ENCODE measurements at places on chromosomes 13 and 19. TPM values are rescaled to one million over a fixed set of nuclear protein-coding genes. Genes with fewer than 3 reads are reported as not detected.

Gene F7
- 2.6 TPM for polyA plus RNA-seq

DNA sequence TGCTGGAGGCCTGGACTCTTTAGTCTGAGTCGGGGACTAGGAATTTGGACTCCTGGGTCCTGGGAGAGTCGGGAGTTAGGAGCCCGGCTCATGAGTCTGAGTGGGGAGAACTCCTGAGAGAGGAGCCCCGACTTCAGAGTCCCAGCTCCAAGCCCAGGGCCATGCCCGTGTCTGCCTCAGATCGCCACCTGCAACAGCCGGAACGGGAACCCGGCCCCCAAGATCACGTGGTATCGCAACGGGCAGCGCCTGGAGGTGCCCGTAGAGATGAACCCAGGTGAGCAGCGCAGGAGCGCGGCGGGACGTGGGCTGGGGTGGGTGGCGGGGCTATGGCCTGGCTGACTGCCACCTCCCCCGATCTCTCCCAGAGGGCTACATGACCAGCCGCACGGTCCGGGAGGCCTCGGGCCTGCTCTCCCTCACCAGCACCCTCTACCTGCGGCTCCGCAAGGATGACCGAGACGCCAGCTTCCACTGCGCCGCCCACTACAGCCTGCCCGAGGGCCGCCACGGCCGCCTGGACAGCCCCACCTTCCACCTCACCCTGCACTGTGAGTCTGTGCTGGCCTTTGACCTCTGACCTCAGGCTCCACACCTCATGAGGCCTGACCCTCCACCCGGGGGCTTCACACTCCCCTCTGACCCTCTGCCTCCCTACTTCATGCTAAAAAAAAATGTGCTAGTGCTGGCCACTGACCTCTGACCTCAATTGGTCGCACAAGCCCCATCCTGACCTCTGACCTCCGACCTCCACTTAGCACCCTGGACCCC is 4.4 kb downstream of the BCAM start:
- no peak for DNase-seq

DNA sequence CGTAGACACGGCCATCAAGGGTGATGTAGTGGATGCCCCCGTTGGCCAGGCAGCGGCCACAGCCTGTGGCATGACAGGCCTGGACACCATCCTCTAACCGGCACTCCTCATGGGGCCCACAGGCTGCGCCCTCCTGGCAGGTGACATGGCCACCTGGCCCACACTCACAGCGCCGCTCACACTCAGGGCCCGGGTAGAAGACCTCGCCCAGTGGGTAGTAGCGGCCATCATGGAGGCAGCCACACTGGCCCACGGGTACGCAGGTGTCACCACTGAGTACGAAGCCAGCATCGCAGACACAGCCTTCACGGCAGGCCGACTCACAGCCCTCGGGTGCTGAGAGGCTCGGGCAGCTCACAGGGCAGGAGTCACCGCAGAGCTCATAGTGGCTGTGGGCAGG is 27.2 kb upstream of the FBL start:
- no peak for DNase-seq

GRCh38 chr13:114035583-114036531 is 62.0 kb upstream of the C13orf46 start:
- DNase-seq: no peak

Gene TUBA3C
- not detected for polyA plus RNA-seq

DNA sequence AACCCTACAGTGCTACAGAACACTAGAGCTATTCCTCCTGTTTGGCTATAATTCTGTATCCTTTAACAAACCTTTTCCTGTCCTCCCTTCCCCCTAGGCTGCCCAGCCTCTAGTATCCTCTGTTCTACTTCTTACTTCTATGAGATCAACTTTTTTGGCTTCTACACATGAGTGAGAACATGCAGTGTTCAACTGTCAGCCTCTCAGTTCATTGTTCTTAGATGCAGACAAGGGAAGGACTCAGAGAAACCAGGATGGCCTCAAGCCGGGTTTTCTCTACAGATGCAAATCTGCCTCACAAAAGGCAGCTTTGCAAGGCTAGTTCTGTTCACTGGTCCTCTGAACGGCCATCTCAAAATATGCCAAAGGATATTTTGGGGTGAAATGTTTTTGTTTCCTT is 18.4 kb downstream of the AMER2 start:
- no peak for DNase-seq

DNA sequence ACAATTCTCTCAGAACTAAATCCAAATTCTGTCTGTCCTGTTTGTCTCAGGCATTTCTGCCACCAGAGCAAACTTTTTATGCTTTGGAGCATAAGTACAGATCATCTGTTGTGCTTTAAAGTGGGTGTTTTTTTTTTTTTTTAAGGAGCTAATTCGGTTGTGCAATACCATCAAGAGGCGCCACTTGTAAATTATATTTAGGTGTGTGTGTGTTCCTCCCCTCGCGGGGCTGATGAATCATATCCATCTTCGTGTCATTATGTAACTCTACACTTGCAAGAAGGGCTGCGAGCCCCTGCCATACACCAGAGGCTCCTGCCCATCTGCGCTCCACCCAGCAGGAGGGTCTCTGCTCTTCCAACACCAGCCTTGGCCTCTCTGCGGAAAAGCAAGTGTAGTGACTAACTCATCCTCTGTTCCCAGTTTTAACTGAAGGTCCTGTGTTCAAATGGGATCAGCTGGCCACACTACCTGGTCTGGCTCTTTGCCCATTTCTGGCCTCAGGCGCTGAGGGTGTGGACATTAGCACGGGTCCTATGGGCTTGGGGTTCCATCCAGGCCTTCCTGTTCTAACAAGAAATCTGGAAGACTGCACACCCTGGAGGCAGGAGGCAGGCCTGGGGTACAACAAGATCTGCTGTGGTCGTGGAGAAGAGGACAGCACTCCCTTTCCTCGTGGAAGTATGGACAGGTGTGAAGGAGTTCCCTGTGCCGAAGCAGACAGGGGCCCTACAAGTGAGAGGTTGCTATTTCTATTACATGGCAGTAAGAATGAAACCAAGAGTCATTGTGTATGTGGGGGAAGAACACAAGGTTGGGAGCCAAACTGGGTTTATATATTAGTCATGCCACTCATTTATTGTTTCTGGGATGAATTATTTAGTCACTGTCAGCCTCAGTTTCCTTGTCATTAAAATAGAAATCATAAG is 96.1 kb upstream of the MBNL2 start:
- no peak for DNase-seq

Gene FGF21
- polyA plus RNA-seq: not detected

DNA sequence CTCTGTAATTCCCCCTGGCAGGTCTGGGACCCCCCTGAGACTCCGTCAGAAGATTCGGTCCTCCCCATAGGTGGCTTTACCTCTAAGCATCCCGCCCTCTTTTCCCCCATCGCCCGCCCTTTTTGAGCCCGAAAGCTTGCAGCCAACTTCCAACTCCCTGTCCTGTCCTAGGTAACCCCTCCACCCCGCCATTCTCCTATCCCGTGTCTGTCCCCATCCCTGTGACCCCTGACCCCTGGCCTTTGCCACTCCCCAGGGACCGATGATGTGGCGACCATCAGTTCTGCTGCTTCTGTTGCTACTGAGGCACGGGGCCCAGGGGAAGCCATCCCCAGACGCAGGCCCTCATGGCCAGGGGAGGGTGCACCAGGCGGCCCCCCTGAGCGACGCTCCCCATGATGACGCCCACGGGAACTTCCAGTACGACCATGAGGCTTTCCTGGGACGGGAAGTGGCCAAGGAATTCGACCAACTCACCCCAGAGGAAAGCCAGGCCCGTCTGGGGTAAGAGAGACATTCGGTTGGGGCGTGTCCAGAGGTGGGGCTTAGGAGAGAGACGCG is 488 bp downstream of the RCN3 start:
- no peak for DNase-seq

Gene KIR3DL1
- polyA plus RNA-seq: not detected

GRCh38 chr13:70483599-70484276 is 375.5 kb upstream of the KLHL1 start:
- DNase-seq: no peak

DNA sequence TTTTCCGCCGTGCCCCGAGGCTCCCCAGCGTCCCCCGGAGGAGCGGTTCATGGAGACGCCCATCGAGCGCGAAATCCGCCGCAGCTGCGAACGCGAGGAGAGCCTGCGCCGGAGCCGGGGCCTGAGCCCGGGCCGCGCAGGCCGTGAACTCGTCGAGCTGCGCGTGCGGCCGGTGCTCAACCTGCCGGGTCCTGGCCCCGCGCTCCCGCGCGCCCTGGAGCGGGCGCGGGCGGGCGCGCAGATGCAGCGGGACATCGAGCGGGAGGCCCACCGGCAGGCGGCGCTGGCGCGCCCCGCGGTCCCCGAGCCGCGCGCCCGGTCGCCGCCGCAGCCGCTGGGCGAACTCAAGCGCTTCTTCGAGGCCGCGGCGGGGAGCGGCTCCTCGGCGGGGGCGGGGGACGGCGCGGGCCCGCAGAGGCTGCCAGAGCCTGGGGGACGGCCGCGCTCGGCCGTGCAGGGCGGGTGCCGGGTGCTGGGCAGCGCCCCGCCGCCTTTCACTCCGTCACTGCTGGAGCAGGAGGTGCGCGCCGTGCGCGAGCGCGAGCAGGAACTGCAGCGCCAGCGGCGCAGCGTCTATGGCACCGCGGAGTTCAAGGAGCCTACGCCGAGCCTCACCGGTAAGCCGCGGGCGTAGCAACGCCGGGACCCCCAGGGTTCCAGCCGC is 807 bp downstream of the MISP3 start:
- DNase-seq: no peak

GRCh38 chr13:55245005-55245644 is 1895.6 kb upstream of the PRR20A start:
- DNase-seq: no peak

DNA sequence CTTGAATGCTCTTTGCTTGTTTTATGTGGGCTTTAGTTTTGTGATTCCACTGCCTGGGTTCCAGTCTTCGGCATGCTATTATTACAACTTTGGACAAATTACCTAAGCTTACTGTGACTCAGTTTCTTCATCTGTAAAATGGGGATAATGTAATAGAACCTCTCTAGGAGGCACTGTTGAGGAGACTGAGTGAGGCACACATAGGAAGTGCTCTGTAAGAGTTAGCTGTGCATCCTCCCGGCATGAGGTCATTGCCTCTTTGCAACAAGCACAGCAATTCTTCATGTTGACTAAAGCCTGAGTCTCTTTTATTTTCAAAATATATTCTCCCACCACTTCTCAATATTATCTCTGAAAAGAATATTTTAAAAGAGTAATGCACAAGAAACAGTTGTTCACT is 227.4 kb downstream of the DLEU7 start:
- no peak for DNase-seq

Gene KLF12
- 26.9 TPM for polyA plus RNA-seq

DNA sequence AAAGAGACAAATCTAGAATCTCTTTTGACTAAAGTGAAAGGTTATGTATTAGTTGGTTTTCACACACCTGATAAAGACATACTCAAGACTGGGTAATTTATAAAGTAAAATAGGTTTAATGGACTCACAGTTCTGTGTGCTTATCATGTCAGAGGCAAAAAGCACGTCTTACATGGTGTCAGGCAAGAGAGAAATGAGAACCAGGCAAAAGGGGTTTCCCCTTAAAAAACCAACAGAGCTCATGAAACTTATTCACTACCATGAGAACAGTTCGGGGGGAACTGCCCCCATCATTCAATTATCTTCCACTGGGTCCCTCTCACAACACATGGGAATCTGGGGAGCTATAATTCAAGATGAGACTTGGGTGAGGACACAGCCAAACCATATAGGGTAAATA is 486.8 kb downstream of the DACH1 start:
- no peak for DNase-seq

GRCh38 chr13:98613591-98613990 is 36.7 kb upstream of the STK24 start:
- no peak for DNase-seq

- no peak for DNase-seq
Measured at GRCh38 chr19:8370176-8371010, 6.4 kb downstream of the ANGPTL4 start.

DNA sequence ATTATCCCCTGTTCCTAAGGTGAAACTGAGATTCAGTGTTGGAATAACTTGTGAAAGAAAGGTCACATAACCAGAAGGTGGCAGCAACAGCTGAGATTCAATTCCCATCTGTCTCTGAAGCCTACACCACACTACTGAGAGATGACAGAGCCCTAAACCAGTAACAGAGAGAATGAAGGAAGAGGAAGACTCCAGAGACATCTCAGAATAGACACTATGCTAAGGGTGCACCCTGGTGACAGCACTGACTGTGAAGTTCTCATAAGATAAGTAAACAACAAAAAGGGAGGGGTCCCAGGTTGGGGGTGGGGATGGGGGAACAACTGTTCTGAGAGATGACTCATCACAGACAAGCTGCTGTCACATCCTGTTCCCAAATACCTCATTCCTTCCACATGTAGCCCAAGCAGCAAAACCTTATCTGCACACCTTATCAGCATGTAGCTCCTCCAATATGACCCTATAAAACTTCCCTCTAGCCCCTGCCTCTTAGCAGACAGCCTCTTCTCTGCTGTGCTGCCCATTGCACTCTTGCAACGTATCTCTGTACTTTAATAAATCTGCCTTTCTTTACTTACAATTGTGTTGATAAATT is 46.5 kb downstream of the UTP14C start:
- DNase-seq: no peak

DNA sequence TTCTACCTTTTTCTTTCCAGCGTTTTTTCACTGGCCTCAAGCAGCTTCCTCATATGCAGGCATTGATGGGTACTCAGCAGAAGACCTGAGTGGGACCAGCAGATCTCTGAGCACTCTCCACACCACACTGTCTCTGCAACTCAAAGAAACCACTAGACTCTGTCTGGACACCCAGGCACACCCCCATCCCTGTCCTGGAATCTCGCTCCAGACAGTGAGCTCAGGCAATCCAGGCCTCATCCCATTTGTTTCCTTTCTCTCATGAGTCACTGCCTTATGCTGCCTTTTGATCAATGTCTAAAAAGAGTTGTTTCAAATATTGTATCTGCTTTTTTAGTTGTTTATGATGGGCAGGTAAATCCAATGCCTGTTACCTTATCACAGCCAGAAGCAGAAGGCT is 19.7 kb upstream of the POP4 start:
- no peak for DNase-seq

- DNase-seq: no peak
Measured at GRCh38 chr19:48484931-48485612, 15.9 kb downstream of the CYTH2 start.

DNA sequence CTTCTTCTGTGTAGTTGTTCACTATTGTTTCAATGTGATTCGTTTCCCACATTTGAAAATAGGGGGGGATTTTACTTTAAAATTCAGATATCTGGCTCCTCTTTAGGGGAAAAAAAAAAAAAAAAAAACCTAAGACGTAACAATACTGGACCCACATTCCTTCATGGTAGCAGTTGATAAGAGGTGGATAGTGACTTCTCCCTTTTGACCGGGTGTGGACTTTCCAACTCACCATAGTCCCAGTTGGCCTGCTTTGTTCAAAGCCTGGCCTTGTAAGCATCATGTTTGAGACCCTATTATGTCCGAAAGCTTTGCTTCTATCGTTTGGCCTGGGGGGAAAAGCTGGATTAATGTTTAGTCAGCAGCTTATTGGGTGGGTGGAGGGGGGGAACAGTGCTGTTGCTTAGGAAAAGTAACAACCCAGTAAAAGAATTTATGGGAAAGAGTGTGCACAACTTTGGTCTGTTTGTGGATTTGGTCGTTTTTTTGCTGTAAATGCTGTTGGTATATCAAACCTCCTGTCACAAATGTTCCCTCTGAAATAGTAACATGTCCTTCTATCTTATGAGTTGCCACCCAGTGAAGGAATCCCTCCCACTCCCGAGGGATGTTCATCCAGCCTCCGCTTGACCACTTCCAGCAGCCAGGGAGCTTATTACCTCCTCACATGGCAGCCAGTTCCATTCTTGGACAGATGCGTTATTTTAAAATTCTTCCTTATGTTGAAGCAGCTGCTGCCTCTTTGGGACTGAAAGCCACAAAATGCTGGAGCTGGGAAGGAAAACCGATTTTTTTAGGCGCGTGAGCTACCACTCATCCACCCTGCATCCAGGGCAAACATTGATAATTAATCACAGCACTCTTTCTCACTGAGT is 10.4 kb downstream of the SAMD4B start:
- no peak for DNase-seq
